DND-41 (cell line): ENCODE measurements at places on chromosomes 7 and 10.
A peak's percentile ranks its signal among the peaks of the same experiment; 100 is the strongest.

DNA sequence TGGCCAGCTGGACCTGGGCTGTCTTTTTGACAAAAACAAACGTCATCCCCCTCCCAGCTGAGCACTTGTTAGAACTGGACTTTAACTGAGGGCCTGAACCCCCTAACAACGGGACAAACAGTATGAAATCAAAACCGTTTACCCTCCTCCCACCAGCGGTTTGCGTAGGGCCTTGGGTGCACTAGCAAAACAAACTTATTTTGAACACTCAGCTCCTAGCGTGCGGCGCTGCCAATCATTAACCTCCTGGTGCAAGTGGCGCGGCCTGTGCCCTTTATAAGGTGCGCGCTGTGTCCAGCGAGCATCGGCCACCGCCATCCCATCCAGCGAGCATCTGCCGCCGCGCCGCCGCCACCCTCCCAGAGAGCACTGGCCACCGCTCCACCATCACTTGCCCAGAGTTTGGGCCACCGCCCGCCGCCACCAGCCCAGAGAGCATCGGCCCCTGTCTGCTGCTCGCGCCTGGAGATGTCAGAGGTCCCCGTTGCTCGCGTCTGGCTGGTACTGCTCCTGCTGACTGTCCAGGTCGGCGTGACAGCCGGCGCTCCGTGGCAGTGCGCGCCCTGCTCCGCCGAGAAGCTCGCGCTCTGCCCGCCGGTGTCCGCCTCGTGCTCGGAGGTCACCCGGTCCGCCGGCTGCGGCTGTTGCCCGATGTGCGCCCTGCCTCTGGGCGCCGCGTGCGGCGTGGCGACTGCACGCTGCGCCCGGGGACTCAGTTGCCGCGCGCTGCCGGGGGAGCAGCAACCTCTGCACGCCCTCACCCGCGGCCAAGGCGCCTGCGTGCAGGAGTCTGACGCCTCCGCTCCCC lies at the start of gene IGFBP1:
IGFBP1 (plus strand) TSS at position 304 of the 808 bp plus-strand sequence; CDS start at position 469, 165 bp downstream.
- no peak for DNase-seq

DNA sequence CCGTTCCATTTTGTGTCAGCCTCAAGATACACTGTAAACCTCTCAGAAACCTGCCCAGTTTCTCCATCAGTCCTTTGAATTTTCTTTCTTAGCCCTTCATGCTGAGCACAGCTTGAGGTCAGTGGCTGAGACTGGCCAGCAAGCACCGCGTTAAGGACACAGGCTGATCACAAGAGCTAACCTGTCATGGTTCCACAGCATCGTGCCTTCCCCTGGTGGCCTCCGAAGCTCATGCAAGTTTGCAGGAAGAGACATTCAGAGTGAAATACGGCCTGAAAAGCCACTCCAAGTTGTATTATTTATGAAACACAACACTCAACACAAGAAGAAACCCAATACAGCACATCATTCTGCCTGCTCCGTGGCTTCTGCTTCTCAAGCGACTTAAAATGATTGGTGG lies 57.0 kb upstream of the PFKP start:
- no peak for DNase-seq

GRCh38 chr10:9222917-9223316 lies 1168.4 kb downstream of the GATA3 start:
- DNase-seq, result no peak

DNA sequence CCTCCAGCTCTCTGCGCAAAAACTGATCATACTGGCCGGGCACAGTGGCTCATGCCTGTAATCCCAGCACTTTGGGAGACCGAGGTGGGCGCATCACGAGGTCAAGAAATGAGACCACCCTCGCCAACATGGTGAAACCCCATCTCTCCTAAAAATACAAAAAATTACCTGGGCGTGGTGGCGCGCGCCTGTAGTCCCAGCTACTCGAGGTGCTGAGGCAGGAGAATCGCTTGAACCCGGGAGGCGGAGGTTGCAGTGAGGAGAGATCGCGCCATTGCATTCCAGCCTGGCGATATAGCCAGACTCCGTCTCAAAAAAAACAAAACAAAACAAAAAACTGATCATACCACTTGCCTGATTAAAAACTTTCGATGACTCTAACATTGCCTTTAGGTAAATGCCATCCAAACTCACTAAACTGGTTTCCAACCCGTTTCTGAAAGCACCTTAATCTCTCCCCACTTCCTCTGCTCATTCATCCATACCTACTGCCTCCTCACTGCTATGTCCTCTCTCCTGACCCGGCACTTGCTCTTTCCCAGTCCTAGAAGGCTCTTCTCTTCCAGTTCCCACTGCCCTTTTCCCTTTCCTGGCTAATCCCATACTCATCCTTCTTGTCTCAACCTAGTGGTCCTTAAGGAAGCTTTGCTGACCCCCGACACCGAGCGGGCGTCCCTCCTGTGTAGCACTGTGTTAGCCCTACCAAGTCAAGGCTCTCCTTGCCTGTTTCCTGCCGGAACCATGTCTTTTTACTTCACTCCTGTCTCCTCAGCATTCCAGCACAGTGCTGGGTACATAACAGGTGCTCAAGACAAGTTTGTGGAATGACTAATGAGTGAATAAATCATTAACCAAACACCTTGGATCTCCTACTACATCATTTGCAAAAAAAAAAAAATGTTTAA lies 686 bp upstream of the MIOS start:
- peak; percentile 13 for DNase-seq

GRCh38 chr7:55526770-55527169 lies 45.5 kb downstream of the VOPP1 start:
- peak; percentile 13 for DNase-seq

DNA sequence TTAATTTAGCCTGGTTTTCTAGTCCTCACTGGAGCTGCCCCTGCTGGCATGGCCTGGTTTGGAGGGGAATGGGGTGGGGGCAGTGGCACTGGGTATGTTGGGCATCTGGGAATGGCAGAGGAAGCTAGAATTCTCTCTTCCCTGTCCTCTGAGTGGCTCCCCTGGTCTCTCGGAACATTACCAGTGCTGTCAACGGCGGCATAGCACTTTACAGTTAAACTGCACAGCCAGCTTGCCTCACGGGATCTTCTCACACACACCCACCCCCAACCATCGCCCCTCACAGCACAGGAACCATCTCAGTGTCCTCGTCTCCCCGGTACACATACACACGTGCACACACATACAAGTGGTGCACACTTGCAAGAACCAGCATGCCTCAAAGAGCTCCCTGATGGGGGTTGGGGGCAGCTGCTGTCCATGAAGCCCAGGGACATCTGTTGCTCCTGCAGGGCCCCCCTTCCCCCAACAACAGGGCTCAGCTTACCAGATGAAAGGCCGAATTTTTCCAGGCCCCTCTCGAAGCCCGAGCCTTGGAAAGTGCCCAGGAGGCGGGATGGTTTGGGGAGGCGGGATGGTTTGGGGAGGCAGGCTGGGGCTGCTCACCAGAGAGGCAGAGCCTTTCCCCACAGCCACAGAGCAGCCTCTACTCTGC lies 41.0 kb downstream of the TSPAN15 start:
- DNase-seq, result no peak

DNA sequence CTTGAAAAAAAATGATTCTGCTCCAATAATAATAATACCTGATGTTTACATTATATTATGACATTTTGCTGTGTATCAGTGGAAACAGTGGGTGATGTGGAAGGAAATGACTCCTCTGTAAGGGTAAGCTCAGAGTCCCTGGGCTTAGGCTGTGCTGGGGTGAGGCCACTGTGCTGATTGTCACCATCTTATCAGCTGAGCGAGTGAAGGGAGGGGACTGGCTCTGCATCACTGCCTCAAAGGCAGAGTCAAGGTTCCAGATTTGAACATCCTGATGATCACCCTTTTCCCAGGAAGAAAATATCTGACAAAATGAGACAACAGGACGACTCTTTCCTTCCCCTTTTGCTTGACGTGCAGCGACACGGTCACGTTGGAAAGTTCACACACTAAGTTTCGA lies 24.0 kb upstream of the HABP2 start:
- DNase-seq, result no peak

GRCh38 chr10:67618116-67618515 lies 77.9 kb downstream of the CTNNA3 start:
- no peak for DNase-seq

GRCh38 chr7:83036721-83037380 lies 125.8 kb downstream of the PCLO start:
- DNase-seq, result no peak

DNA sequence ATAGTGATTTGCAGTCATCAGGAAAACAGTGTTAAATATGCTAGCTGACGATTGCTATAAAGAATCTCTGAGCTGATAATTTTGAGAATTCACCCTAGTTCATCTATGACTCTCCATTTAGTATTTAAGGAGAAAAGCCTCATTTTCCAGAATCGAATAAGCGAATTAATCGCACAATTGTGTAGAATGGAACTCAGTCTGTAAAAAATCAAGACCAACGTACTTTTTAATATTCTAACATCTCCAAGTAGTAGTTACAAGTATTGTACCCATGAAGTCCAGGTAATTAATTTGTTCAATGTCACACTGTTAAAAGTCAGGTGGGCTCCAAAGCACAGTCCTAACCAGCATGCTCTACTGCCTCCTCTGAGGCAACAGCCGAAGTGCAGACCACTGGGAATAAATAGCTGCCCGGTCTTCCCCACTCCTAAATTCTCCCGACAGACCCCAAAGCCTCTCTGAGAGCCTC lies 380 bp upstream of the AGBL3 start:
- no peak for DNase-seq

DNA sequence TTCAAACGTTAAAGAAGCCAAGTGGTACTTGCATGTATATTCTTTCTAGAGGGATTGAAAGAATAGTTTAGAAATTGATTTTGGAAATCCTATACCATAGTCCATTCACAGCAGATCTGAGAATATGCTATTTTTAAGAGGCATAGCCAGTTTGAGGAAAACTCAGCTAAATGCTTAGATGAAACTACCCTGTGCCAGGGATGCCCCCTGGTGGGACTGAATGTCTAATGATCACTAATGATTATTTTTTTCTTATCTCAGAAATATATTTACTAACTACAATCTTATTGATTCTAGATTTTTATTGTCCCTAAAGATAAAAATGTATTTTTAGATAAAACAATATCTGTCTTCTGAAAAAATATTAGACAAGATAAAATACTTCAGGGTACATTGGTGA lies 844.9 kb upstream of the PHF14 start:
- no peak for DNase-seq

- no peak for DNase-seq
Measured at GRCh38 chr7:90536449-90536848, 59.7 kb upstream of the CDK14 start.

GRCh38 chr7:17234398-17235031 lies 63.9 kb upstream of the AHR start:
- DNase-seq, result peak; percentile 63

DNA sequence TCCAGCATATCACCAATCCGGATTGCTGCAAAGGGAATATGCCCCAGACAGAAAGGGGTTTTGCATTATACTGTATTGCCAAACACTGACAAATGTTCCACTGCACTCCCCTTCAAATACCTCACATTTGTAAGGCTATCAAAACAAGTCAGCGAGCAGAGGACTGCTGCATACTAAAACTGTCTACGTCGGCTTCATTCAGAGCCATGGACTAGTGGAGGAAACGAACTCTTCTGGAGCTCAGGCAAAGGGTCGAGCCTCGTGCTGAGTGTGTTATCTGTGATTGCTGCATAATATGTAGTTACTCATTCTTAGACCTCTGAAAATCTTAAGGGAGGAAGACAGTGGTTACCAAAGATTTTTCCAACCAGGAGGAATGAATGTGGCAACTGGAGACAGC lies 200.2 kb downstream of the DYNC1I1 start:
- no peak for DNase-seq

DNA sequence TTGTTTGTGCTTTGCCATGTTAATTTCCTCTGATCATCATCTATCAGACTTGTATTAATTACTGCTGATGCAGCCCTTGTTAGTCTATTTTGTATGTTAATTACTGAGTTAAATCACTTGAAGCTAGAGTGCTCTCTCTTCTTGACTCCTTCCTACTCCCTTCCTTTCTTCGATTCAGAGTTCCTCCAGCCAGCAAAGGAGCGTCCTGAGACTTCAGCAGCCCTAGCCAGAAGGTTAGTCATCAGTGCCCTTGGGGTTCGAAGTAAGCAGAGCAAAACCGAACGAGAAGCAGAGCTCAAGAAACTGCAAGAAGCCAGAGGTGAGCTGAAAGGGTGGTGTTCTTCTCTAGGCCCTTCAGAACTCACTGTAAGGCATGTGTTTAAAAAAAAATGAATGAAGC lies 32.1 kb downstream of the LOXL4 start:
- DNase-seq, result no peak

GRCh38 chr10:50325449-50326171 lies 74.3 kb upstream of the ASAH2 start:
- DNase-seq, result no peak

DNA sequence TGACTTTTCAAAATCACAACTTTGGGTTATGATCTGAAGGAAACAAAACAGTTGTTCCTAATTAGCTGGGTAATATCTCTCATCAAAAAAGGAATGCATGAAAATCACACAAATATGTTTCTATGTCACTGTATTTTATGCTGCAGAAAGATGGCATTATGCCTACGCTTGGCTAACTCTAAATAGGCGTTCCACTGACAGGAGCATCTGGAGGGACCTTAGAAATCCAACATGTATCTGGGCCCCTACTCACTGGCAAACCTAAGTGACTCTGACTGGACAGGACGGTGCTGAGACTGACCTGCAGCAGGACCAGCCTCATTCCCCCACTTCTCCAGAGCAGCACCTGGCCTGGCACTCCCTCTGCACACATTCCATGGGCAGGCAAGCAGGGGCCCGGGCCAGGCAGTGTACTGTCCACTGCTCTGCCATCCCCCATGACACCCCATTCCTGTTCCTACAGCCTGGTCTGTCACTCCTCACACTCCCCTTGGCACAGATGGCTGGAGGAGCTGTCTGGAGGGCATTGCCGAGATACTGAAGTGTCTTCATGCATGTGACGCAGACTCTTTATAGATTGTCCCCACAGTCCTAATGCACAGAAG lies 2.6 kb upstream of the MYL7 start:
- no peak for DNase-seq

DNA sequence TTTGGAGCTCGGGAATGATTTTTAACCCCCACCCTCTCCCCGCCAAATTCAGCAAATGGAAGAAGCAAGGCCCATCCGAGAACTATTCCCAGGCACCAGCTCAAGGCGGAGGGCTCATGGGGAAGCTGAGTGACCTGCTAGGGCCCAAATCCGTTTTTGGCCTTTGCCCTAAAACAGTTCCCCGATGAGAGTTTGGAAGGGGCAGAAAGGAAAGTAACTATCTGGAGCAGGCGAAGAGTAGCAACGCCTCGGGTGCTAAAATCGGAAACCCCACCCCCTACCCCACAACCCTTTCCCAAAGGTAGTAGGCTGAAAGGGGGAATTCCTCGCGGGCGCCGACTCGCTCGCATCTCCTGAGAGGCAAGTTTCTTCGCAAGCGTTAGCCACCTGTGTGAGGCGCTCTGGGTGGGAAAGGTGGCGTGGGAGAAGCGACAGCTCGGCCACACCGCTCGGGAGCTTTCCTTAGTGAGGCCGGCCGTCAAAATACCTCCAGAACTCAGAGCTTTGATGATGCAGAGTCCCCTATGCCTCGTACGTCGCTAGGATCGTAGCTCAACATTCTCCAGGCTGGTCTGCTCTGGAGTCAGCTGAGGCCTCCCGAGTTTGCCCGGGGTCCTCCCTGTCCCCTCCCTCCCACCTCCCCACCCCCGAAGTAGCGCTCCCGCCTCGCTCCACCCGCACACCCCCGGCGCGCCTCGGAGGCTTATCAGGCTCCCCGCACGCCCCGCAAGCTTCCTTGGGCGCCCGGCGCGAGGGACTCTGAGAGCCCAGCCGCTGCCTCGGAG lies 642 bp upstream of the PRKG1 start:
- DNase-seq, result no peak
